ENCODE measurements at places on chromosomes 11 and 22. TPM values are rescaled to one million over a fixed set of nuclear protein-coding genes. Genes with fewer than 3 reads are reported as not detected.

- DNase-seq = no peak
Observed at GRCh38 chr11:18802381-18803257, 11.0 kb upstream of the PTPN5 start.

GRCh38 chr11:88807349-88807748 lies 258.4 kb downstream of the GRM5 start:
- DNase-seq = no peak

- peak; percentile 91 for DNase-seq
Observed at GRCh38 chr11:72413914-72414628, 20.3 kb downstream of the CLPB start.

DNA sequence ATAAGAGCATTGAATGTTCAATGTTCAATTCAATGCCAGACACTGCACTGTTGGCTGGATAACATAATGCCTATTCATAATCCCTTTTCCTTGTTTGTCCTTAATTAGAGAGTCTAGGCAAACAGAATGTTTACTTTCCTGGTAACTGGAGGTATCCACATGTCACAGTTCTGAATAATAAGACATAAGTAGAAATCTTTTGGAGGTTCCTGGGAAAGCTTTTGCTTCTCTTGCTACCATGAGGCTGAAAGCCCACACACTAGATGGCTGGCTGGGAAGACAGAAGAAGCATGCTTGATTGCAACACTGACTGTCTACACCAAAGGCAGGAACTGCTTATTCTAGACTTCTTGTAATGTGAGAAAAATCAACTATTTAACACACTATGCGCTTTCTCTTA lies 79.5 kb downstream of the GAB2 start:
- DNase-seq = no peak

GRCh38 chr11:83020942-83021779 lies 50.5 kb downstream of the RAB30 start:
- no peak for DNase-seq

DNA sequence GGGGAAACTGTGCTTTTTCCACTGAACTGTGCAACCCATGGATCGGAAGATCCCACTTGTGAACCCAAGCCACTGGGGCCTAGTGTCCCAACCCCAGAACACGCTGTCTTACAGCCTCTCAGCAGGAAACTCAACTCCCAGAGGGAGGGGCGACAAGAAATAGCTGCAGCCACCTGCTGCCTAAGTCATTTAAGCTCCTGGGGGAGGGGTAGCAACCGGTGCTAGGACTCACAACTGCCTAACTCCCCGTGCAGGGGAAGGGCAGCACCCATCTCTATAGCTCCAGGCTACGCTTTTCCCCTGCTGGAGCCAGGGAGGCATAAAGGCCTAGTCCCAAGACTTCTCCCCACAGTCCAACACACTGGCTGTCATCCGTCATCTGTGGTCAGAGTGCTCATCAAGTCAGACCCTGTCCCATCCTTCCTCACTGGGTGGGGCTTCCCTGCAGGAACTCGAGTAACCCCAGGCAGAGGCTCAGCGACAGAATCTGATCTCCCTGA lies 363.0 kb downstream of the LUZP2 start:
- no peak for DNase-seq

- no peak for DNase-seq
Observed at GRCh38 chr11:132866783-132867545, 665.3 kb downstream of the OPCML start.

GRCh38 chr11:67600324-67601029 lies 6.3 kb upstream of the NDUFV1 start:
- no peak for DNase-seq

DNA sequence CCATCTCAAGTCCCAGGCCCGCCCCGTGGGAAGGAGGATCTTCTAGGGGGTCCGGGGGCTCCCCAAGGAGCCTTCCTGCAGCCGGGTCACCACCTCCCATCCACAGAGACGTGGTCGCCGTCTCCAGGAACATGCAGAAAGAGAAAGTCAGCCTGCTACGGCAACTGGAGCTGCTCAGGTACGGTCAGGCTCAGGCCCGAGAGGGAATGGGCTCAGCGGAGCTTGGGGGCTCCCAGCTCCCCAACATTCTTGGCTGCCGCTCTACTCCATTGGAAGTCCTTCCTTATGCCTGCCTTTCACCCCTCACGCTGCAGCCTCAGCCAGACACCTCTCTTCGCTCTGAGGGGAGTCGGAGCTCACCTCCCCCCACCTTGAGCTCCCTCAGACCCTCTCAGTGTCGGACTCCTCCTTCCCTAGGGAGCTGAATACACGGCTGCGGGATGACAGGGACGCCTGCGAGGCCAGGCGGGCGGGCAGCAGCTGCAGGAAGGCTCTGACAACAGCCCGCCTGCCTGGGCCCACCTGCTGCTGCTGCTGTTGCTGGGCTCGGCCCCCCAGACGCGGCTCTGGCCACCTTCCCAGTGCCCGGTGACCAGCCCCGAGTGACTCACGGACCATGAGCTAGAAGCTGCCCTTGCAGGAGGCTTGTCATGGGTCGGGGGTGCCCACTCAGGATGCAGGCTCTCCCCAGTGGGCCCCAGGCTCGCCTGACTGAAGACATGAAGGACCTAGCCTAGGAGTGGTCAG lies 1.5 kb upstream of the CD151 start:
- no peak for DNase-seq

DNA sequence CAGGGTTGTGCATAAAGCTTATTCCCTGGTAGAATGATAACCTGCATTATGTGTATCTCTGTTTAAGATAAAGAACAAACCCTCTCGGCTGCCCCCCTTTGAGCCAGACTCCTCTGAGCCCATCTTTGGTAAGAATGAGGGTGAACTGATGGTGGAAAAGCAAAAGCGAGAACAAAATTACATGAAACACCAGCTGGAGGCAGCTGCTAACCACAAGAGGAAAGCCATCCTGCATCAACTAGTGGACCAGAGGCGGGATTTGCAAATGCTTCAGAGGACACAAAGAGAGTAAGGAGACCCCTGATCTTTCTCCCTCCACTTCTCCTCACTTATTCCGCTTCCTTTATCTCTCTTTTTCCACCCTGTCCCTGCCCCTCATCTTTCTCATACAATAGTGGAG lies 40.3 kb downstream of the CCDC81 start:
- DNase-seq = no peak

DNA sequence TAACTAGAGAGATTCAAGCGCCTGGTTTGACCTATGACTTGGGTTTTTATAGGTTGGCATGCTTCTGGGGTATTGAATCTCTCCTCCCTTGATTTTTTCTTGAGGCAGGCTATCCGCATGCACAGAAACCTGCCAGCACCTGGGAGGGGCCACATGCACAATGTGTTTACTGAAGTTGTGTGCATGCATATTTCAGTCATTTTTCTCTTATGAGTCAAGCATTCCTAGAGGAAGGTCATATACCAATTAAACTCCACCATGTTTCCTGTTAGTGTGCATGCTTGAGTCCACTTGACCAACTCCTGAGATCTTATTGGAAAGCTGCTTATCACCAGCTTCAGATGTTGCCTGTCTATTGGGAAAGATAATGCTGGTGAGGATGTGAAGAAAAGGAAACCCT lies 1718.4 kb downstream of the LRRC4C start:
- DNase-seq = no peak

- DNase-seq = no peak
Observed at GRCh38 chr11:98952107-98952506, 68.6 kb upstream of the CNTN5 start.

DNA sequence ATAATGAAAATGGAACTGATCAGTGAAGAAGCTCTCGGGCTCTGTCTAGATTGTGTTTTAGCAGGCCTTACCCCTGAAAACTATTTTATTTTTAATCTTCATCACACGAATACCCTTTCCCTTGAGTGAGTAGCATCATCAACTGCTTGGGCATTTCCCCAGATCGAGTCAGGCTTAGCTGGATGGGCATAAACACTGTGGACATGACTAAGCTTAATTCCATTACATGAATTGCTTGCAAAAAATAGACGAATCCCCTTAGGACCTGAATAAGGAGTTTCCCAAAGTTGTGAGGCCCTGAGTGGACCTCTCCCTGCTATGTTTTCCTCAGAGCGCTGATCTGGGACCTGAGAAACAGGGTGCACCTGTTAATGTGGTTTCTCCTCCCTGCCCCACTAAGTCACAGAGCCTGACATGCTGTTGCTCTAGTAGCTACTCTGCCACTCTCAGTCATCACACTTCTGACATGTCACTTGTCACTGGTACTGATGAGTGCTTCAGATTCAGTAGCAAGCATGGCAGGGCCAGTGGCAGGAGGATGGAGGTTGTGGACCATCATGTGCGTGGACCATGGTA lies 53.5 kb downstream of the ENDOD1 start:
- no peak for DNase-seq

GRCh38 chr11:25565846-25566245 lies 766.1 kb upstream of the ANO3 start:
- no peak for DNase-seq

- DNase-seq = no peak
Observed at GRCh38 chr11:5291207-5291838, 10.4 kb downstream of the OR51B4 start.

DNA sequence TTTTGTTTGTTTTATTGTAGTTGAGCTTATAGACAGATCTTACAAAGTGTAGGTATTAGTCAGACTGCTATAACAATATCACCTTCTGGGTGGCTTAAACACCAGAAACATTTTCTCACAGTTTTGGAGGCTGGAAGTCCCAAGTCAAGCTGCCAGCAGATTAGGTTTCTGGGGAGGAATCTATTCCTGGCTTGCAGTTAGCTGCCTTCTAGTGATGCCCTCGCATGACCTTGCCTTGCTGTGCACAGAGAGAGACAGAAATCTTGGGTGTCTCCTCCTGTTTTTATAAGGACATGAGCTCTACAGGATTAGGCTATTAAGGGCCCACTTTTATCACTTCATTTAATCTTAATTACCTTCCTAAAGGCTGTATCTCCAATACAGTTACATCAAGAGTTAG lies 1635.2 kb downstream of the FAM181B start:
- DNase-seq = no peak

GRCh38 chr11:68778205-68778604 lies 26.9 kb upstream of the TESMIN start:
- no peak for DNase-seq

DNA sequence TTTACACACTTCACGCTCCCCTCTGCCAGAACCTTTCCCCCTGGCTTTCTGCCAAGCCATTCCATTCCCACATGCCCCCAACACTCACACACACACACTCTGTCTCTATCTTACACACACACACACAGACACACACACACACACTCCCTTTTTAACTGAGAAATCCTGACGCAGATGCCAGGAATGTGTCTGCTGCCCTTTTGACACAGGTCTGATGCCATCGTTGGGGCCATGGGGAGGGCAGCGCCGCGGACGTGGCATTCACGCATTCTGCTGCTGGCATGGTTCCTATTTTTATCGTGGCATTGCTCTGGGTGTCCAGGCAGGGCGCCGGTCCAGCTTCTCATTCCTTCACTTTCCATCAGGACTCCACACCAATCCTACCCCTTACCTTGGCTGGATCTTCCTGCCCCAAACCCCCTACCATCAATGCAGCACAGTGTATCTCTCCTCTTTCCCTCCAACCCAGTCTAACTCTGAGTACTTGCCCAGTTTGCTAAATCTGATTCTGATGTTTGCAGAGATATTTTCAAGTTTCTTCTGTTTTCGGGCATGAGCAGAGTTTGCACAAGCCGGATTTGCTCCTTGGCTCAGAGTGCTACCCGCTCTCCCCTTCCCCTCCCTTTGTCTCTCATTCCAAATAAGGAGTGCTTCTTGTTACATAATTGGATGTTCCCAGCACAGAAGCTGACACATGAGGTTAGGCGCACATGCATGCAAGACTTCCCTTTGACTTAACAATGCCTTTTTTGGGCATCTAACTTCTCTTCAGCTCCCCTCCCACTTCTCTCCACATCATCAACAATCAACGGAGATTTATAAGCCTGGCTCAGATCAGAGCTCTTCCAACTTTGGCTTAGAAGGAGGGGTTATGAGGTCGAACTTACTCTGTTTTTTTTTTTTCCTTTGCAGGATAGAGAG lies 18.8 kb downstream of the SNX19 start:
- peak; percentile 76 for DNase-seq

- DNase-seq = no peak
Observed at GRCh38 chr22:46056546-46057245, 79.7 kb upstream of the WNT7B start.

GRCh38 chr11:61948505-61948904 lies 1.6 kb upstream of the BEST1 start:
- no peak for DNase-seq

DNA sequence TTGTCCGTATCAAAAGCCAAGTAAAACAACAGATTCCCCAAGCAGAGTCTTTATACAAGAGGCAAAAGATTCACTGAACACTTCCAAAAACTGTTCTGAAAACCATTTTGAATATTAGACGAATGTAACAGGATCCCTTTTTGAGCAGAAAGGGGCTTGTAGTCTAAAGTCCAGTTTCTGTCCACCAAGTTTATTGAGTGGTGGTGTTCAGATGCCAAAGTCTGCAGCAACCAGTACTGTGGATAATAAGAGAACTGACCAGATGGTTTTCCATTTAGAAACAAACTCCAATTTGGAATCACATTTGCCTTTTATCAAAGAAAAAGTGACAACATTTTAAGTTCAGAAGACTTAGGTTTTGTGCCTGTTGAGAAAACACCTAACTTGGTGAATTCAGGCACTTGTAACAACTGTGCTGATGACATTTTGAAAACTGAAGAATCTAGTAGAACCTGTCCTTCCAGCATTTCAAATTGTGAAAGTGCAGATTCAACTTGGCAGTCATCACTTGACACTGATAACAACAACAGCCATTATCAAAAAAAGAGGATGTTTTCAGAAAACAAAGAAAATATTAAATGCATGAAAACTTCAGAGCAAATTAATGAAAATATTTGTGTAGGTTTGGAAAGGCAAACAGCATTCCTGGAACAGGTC lies 217.1 kb downstream of the CSNK2A3 start:
- no peak for DNase-seq

DNA sequence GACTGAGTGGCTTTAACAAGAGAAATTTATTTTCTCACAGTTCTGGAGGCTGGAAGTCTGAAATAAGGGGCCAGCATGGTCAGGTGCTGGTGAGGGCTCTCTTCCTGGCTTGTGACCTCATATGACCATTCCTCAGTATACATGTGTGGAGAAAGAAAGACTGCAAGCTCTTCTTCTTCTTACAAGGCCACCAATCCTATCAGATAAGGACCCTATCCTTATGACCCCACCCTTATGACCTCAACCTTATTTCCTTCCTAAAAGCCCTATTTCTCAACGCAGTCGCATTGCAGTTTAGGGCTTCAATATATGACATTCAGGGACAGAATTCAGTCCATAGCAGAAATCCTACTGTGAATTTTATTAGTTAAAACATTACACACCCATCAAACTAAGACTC lies 124.4 kb upstream of the RAG2 start:
- DNase-seq = no peak

GRCh38 chr11:132579136-132579535 lies 953.2 kb downstream of the OPCML start:
- no peak for DNase-seq

Gene C11orf91
- total RNA-seq = 1.5 TPM

Gene CCND1
- 283 TPM for total RNA-seq

Gene KDM4D
- total RNA-seq = 0.52 TPM

Gene SERHL2
- total RNA-seq = 1.2 TPM

Gene LRRC75B
- total RNA-seq = 10.8 TPM

Gene OSBP
- total RNA-seq = 39.9 TPM

Gene RTN4RL2
- 3.2 TPM for total RNA-seq

Gene SLC29A2
- 14.2 TPM for total RNA-seq

Gene CARNS1
- total RNA-seq = 2.7 TPM

Gene CHRNA10
- 1.2 TPM for total RNA-seq

Gene MPPED2
- total RNA-seq = 1.3 TPM

Gene MAPK12
- total RNA-seq = 22.2 TPM

Gene BAIAP2L2
- 0.29 TPM for total RNA-seq

Measured in upper lobe of right lung (tissue), 1 donor.